NCI-H187 treated with DMSO at 0.1 percent for 48 hours (cell line): ENCODE measurements at places on chromosomes 6 and 20.

- no peak for DNase-seq
Measured at GRCh38 chr6:40336940-40337760, 250.0 kb downstream of the LRFN2 start.

GRCh38 chr6:139370283-139370998 is 4.0 kb downstream of the CITED2 start:
- DNase-seq: no peak

DNA sequence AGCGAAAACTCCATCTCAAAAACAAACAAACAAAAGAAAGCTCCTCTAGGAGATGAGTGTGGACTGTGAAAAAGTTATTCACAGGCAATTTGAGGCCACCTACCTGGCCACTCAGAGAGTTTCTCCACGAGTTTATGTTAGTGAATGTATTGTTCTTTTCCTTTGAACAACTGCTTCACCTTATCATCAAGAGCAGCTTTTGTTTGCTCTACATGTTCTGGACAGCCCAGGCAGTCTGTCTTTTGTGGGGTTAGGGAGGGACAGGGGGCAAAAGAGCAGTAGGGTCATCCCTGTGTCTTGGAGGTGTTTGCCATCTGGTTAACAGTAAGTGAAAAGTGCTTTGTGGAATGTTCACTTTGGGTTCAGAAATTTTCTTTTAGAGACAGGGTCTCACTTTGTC is 8.0 kb downstream of the CASS4 start:
- DNase-seq: no peak

DNA sequence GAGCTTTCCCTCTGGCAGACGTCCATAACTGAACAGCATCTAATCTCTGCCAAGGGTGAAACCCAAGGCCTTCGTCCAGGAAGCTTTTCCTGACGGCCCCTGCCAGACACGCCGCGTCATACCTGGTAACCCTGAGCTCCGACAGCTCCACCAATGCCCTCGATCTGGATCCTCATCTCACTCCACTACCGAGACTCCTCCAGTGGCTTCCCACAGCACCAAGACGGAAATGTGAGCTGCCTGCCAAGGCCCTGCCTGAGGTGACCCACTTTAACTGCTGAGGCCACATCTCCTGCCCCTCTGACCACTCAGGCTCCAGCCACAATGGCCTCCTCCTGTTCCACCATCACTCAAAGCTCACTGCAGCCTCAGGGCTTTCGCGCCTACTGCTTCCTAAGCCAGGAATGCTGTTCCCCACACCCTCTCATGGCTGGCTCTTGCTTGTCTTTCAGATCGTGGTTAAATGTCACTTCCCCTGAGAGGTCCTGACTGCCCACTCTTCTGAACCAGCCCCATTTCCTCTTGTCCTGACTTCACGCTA is 143.2 kb downstream of the PREX1 start:
- no peak for DNase-seq

DNA sequence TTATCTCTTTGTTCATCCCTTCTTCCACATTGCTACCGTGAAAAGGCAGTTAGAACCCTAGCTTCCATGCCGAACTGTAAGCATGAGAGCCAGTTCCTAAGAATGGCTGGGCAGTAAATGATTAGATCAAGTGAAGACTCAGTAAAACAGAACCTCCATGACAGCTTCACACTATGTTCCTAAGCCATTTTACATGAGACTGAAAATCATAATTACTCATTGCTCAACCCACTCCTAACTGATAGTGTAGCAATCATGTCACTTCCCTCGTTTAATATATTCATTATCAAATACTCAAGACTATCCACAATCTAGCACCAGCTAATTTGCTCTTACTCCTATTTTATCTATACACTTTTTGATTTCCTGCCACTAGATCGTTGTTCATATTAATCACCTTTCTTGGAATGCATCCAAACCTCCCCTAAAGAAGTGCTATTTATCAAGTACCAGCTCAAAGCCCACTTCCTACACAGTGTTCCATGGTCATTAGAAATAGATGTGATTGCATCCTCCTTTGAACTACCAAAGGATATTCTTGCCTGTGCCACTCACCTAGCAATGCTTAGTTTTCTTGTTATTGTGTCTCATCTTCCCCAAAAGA is 6.0 kb downstream of the TMEM30A start:
- DNase-seq: no peak

- DNase-seq: no peak
Measured at GRCh38 chr6:129453073-129453472, 256.9 kb downstream of the ARHGAP18 start.

DNA sequence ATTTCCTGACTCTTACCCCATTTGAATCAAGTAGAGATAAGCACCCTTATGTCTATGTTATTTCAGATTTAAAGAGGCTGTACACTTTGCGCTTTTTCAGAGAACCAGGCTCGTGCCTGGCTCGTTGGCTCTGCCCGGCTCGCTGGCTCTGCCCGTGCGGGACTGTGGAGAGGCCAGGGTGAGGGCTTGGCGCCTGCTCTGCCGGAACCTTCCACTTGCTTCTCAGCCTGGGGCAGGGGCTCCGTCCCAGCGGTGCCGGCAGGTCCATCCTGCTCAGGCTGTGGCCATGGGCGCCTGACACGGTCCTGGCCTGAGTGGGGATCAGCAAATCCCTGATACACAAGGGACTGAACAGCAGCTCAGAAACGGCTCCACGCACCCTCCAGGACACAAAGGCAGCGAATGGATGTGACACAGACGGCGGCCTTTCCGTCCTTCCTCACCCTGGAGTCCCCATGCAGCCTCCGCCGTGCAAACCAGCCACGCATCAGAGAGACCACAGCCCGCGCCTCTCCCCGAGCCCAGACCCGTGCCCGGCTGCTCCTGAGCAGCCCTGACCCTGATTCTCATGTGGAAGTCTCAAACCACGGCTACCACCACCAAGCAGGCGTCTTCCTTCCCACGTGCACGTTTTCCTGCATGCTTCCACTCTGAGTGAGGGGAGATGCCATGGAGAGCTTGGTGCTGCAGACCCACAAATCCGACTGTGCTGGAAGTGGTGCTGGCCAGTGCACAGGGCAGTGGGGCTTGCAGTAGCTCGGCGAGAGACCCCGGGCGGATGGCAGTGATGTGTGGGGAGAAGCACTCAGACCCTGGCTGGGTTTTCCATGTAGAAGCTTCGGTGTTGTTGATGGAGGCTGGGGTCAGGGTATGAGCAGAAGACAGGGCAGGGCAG is 233.9 kb downstream of the ERMARD start:
- no peak for DNase-seq

- DNase-seq: no peak
Measured at GRCh38 chr6:157385482-157385881, 4.5 kb downstream of the ZDHHC14 start.

GRCh38 chr6:119186490-119186889 is 108.0 kb upstream of the FAM184A start:
- DNase-seq: no peak

- no peak for DNase-seq
Measured at GRCh38 chr6:138032571-138032970, 74.6 kb downstream of the PERP start.

- no peak for DNase-seq
Measured at GRCh38 chr6:149050160-149050559, 267.4 kb upstream of the TAB2 start.

- DNase-seq: no peak
Measured at GRCh38 chr20:60395991-60396390, 437.8 kb downstream of the CDH26 start.

DNA sequence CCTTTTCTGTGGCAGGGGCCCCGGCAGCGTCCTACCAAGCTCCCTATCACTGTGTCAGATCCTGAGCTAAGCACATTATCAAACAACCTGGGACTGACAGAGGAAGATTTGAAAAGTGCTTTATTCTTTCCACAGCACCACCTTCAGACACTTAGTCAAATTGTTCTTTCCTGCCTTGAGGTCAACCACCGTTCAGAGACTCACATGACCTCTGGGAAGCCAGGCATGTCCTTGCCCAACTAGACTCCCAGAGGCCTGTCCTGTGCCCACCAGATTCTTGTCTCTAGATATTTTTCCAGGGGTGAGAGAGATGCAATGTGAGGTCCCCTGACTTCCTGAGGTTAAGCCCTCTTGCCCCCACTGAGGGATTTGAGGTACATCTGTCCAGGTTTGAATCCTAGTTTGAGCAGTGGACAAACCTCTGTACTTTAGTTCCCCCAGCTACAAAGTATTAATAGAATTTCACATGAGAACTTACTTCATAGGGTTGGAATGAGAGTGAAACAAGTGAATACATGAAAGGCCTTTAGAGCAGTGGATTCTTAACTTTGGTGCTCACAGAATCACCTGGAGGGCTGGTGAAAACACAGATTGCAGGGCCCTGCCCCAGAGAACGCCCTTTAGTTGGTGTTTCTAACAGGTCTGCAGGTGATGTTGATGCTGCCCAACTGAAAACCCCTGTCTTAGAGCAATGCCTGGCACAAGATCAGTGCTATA is 179.8 kb downstream of the CLIC5 start:
- no peak for DNase-seq

DNA sequence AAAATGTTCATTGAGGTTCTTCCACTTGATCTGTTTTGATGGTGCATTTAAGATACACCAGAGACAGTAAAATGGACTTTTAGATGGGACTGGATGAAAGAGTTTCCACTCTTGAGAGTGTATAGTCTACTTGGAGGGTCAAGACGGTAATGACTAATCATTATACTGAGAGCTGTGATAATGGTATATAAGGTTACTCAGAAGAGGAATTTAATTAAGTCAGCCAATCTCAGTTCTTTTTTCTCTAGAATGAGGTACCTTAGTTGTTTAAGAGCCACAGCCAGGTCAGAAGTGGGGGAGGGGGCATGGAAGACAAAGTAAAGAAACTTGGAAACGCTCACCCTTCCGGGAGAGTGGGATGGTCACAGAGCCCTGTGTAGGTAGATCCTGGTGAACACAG is 123.9 kb downstream of the MAP3K4 start:
- no peak for DNase-seq

- DNase-seq: no peak
Measured at GRCh38 chr20:43284486-43284885, 94.8 kb upstream of the PTPRT start.

DNA sequence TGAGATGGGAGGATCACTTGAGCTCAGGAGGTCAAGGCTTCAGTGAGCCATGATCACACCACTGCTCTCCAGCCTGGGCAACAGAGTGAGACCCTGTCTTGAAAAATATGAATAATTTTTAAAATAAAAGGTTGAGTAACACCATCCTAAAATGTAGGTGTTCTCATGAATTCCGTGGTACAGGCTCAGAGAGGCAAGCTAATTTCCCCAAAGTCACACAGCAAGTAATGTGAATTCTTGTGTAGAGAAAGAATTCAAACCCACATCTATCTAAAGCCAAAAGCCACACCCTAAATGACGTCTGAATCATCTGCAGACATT is 80.5 kb downstream of the ZNF217 start:
- DNase-seq: no peak

DNA sequence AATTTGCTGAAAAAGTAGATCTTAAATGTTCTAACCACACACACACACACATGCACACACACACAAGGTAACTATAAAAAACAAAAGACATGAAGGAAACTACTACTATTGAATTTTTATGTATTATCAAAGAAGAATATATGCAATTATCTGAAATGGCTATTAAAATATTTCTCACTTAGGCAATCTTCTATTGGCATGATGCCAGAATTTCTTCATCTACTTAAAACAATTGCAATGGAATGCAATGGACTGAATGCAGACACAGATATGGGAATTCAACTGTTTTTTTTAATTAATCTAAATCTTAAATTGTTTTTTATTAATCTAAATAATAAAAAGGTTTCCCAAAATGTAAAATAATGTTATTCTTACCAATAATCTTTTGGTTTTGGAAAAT is 152.6 kb upstream of the SMLR1 start:
- DNase-seq: no peak

- no peak for DNase-seq
Measured at GRCh38 chr6:39048481-39049399, at the start of gene GLP1R. Gene GLP1R (plus strand): TSS chr6:39048781. CDS start chr6:39048841, 60 bp downstream.

- DNase-seq: no peak
Measured at GRCh38 chr6:45260696-45261095, 67.4 kb upstream of the RUNX2 start.

GRCh38 chr6:128952902-128953301 is 70.0 kb downstream of the LAMA2 start:
- no peak for DNase-seq

DNA sequence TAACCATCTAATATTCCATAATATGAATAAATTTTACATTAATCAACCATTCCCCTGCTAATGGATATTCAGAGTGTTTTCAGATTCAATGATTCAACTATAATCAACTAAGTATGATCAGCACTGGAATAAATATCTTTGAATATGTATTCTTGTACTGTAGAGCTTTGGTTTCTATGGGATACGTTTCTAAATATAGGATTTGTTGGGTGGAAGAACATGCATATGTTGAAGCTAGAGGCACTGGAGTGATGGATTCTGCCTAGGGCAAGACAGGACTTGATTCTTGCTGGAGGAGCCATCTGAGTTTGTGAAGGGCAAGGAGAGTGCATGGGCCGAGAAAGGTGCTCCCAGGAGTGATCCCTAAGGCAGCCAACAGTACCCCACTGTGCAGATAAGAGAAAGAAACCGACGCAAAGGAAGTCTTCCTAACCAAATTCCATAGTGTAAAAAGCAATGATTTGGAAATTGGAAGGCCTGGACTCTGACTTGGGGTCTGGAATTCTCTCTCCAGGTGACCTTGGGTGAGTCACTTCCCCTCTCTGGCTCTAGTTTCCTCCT is 418.7 kb downstream of the PREX1 start:
- DNase-seq: no peak

- no peak for DNase-seq
Measured at GRCh38 chr6:110731898-110732297, 83.4 kb downstream of the CDK19 start.

DNA sequence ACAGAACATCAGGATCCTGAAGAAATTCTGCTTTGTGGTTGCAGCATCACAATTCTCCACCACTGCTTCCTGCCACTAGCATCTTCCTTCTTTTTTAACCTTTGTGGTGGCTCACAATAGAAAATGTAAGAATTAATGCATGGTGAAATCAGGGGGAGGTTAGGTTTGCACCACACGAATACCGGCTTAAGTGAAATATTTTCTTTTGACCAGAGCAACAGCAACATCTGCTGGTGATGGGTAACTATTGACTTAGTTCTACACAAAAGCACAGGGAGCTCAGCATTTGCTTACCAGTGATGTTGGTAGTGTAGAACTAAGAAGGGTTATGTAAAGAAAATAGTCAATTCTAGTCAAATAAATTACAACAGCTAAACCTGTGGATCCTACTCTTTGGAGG is 280.5 kb downstream of the SYNE1 start:
- no peak for DNase-seq

DNA sequence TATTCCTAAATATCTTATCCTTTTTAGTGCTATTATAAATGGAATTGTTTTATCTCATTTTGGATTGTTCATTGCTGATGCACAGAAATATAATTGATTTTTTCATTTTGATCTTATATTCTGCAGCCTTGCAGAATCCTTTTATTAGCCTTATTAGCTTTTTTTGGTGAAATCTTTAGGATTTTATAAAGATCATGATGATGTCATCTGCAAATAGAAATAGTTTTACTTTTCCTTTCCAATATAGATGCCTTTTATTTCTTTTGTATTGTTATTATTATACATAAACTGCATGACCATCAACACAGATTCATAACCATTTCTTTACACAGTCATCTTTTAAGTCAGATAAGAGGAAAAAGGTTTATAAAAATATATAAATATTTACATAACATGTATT is 16.9 kb upstream of the PSMF1 start:
- DNase-seq: no peak

- DNase-seq: no peak
Measured at GRCh38 chr20:9353180-9353915, 161.0 kb upstream of the LAMP5 start.
